ENCODE measurements at places on chromosomes 11 and 22. TPM values are rescaled to one million over a fixed set of nuclear protein-coding genes. Genes with fewer than 3 reads are reported as not detected.

NXPE2 gene
- not detected for total RNA-seq

C11orf65 gene
- 0.33 TPM for total RNA-seq

FGF3 gene
- total RNA-seq: not detected

LMO2 gene
- total RNA-seq: 0.34 TPM

MYO18B gene
- total RNA-seq: not detected

NELL1 gene
- 0.34 TPM for total RNA-seq

MYO7A gene
- total RNA-seq: under 0.01 TPM

GTF2H1 gene
- total RNA-seq: 141 TPM

NNMT gene
- 629 TPM for total RNA-seq

PATE4 gene
- not detected for total RNA-seq

COMT gene
- total RNA-seq: 327 TPM

ANGPTL5 gene
- not detected for total RNA-seq

SYCE3 gene
- not detected for total RNA-seq

CLDN5 gene
- total RNA-seq: under 0.01 TPM

ST14 gene
- total RNA-seq: not detected

NFAM1 gene
- total RNA-seq: under 0.01 TPM

GAL3ST1 gene
- total RNA-seq: not detected

POLR2L gene
- total RNA-seq: 109 TPM

OSBP gene
- 28.3 TPM for total RNA-seq

DNAJC4 gene
- total RNA-seq: 9.3 TPM

GAL3ST3 gene
- total RNA-seq: not detected

TAGLN gene
- total RNA-seq: 35.3 TPM

TRIM49 gene
- total RNA-seq: not detected

IL17REL gene
- total RNA-seq: not detected

Measured in melanocyte of skin (primary cell).